ENCODE measurements at places on chromosomes 5 and 9. TPM values are rescaled to one million over a fixed set of nuclear protein-coding genes. Genes with fewer than 3 reads are reported as not detected.

GRCh38 chr5:136984772-136985446, 514.2 kb downstream of the SPOCK1 start:
- DNase-seq, result no peak

- no peak for DNase-seq
Observed at GRCh38 chr9:8329561-8330283, 530.1 kb upstream of the DMAC1 start.

DNA sequence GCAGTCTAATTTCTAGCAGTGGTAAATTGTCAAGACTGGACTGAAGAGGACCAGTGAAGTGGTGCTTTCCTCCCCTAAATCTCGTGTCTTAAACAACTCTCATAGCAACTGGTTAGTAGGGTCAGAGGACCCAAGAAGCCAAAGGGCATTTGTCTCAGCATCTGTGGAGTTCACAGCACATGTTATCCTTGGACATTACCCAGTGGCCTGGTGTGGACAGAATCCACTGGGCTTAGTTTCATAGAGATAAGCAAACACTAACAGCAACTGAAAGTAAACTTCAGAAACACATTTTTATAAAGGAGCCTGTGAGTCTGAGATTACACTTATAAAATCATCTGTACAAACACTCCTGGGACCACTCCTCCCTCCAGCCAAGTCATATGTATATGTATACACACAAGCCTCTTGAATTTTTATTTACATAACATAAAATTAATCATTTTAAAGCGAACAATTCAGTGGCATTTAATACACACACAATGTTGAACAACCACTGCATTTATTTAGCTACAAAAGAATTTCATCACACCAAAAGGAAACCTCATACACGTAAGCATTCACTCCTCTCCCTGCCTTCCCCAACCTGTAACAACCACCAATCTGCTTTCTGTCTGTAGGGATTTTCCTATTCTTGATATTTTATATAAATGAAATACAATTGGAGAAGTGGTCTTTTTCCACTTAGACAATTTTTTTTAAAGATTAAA, 457.8 kb downstream of the RASEF start:
- no peak for DNase-seq

GRCh38 chr9:28212979-28213378, 639.7 kb upstream of the C9orf72 start:
- DNase-seq, result no peak

GRCh38 chr9:72599874-72600534, 78.6 kb downstream of the TMC1 start:
- no peak for DNase-seq

C9orf50 gene
- total RNA-seq, result not detected

GRCh38 chr5:83059341-83059740, 17.9 kb downstream of the TMEM167A start:
- no peak for DNase-seq

DNA sequence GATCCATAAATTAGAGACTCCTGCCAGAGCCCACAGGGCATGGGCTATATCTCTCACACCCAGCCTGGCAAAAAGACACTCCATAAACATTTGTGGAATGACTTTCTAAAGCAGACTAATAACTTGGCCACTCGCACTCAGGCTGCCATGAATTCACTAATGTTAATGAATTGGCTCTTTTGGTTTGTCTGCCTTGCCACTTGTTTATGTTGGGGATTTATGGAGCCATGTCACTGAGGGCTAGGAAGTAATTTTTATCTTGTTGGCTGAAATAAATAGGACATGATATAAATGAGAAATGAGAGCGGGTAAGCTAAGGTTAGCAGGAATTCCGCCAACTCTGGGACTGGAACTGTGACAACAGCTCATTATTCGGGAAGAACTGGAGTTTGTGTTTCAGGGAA, 55.2 kb downstream of the DROSHA start:
- DNase-seq, result no peak

- no peak for DNase-seq
Observed at GRCh38 chr5:140734354-140734753, 34.1 kb downstream of the ZMAT2 start.

- DNase-seq, result no peak
Observed at GRCh38 chr5:134188092-134188491, 11.3 kb upstream of the SKP1 start.

DBN1 gene
- 44.3 TPM for total RNA-seq

SNX18 gene
- 35.3 TPM for total RNA-seq

DNA sequence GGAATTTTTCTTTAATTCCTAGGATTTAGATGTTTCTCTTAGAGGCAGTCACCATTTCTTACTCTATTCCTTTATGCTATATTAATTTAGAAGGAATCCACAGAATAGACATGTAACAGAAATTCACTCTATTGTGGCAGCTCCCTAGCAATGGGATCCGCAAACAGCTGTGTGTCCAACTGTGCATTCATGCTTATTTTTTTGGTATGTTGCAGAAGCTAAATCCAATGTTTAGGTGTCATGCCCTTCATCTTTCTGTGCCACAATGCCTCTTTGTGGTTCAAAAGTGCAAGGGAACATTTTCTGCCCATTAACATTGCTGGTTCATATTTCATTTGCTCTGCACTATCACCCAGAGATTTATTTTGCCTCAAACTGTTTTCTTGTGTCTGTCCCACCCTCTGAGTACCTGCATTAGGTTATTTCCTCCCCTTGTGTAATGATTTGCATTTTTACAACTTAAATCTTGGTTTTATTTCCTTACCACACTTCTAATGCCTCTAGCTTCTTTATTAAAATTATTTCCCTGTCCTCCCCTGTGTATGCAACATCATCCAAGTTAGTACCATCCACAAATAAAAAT, 816.5 kb downstream of the EFNA5 start:
- DNase-seq, result no peak

RPL37 gene
- 961 TPM for total RNA-seq

FAM221B gene
- not detected for total RNA-seq

DNA sequence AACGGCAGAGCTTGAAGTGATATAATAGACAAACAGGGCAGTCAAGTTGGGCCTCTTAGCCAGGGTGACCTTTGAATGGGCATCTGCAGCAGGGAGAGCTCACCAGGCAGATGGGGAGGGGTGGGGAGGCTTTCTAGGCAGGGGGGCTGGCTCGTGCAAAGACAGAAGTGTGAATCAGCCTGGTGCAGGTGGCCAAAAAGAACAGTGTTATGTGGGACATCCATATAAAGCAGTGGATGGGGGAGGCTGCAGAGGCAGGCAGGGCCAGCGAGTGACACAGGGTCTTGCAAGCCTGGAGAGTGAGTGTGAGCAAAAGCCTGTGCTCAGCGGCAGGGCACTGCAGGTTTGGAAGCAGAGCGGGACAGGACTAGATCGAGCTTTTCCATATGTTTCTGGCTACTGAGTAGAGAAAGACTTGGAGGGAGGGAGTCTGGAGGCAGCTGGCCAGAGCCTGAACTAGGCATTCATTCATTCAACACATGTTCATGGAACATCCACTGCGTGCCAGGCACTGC, 14.2 kb upstream of the TTLL11 start:
- no peak for DNase-seq

C9orf72 gene
- total RNA-seq, result 24.6 TPM

DNA sequence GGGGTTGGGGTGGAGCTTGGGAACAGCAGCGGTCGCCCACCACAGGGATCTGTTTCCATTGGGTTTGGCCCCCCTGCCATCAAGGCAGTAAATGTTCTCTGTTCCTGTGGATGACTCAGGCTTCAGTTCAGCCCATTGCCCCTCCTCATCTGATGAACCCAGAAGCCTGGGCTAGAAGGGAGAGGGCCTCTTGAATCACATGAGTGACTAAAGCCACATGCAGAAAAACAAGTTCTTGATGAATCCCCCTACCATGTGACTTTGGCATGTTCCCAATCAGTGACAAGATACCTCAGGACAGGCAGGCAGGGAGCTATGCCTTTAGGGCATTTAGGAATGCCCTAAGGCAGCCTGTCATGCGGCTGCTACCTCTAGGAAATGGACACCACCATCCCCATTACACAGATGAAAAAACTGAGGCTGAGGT, 2.5 kb downstream of the SH3PXD2B start:
- DNase-seq, result peak; percentile 86

SLCO6A1 gene
- total RNA-seq, result not detected

GRCh38 chr5:180807046-180807445, 4.4 kb upstream of the MGAT1 start:
- DNase-seq, result no peak

DNA sequence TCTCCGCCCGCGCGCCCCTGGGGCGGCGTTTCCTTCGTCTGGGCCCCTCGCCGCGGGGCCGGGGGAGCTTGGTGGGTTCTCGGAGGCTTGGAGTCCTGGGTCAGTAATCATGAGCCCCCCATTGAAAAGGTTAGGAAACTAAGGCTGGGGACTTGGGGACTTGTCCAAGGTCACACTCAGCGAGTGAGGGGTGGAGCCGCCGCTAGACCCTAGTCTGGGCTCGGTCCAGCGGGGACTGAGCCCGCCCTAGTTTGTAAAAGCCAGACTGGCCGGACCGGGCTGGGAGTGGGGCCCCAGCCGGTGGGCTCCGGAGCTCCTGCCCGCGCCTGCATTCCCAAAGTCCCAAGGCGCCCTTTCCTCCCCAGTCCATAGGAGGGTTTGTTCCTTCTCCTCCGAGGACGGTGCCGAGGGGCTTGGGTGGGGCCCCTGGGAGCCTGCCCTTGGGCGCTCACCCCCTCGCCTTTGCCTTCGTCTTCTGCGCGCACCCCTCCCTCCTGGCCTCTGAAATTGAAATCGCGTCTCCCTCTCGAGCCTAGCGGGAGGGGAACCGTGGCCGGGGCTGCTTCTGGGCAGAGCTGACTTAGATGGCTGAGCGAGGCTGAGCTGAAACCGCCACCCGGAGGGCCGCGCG, 995 bp downstream of the OLFM1 start:
- DNase-seq, result no peak

DNA sequence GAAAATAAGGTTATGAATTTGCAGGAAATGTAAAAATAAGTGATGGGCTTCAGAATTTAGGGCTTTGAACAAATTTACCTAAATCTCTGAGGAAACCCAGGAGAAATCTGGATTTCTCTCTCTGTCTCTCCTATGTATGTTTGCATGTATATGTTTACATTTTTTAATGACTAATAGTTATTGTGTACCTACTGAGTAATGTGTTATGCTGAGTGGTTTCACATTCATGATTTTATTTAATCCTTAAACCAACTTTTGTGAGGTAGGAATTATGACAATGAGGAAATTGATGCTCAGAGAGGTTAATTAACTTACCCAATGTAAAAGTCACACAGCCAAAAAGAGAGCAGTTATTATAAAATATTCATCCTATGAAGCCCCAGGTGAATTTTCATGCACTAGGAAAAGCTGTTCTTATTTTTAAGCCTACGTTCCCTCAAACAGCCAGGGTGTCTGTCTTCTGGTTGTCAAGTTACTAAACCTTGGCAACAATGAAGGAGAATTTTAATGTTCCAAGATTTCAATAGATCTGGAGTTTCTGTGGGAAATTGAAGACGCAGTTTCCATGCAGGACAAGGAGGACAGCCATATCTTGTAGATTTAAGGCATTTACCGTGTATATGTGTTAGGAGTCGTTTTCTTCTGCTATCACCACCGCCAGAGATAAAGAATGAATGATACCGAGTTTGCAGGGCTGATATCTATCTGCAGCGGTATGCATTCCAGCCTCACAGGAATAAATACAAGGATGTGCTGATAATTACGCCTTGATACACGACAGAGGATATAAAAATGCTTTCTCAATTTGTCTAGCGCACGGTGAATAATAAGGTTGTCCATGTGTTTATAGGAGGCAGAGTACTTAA, 484.8 kb downstream of the ZSWIM6 start:
- no peak for DNase-seq

C5orf46 gene
- not detected for total RNA-seq

- DNase-seq, result no peak
Observed at GRCh38 chr5:169064093-169064492, 236.8 kb downstream of the SLIT3 start.

GRCh38 chr9:35967042-35967441, 9.1 kb upstream of the OR2S2 start:
- DNase-seq, result no peak

GRCh38 chr5:167557359-167557758, 734.1 kb upstream of the WWC1 start:
- no peak for DNase-seq

DNA sequence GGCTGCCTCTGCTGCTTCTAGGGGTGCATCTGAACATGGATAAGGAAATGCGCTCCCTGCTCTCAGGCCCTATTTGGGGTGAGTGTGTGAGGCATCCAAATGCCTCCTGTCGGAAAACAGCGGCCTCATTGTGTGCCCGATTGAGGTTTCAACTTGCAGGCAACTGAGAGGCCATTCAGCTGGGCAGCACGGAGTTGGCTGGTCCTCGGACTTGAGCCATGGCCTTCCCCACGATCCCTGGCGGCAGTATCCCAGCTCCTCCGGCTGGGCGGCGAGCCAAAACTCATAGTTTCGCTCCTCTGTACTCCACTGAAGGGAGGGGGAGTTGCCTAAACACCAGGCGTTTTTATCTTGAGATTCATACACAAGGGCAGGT, 597.3 kb upstream of the SGCD start:
- DNase-seq, result no peak

DNA sequence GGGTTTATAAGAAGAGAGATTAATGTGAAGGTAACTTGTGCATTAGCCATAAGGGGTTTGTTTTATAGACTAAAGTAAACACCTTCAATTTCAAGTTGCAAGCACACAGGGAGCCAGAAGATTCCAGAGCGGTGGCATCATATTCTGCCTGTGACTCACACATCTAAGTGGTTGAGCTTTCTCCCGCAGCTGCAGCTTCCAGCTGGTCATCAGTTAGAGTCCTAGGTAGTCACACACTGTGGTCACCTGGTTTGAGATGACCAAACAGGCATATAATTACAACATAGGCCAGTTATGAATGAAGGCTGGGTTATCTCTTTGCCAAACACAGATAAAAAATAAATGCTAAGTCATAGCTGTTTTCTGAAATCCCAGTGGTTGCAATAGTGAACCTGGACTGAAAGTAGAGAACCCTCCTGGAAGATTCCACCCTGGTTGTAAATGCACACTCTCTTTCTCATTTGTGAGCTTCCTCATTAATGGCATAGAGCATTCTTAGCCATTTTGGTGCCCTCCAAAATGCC, 171.3 kb downstream of the GDNF start:
- DNase-seq, result no peak

DNA sequence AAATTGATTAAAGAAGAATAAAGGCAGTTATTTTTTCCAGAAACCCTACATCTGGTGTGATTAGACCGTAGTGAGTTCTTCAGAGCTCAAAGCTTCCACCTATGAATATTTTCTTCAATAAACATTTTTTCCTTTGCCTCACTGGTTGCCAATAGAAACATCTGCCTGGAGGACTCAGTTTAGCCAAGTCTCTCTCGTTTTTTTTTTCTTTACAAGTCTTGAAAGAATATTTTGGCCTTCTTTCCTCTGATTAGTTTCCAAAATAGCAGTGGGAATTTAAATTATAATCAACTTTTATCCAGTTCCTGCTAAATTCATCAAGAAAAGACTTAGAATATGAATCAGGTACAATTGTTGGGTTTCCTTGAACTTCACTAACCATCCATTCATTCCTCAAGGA, 897.5 kb downstream of the TLE1 start:
- DNase-seq, result no peak

GRCh38 chr9:684941-685340, 156.6 kb upstream of the DMRT1 start:
- DNase-seq, result no peak

DNA sequence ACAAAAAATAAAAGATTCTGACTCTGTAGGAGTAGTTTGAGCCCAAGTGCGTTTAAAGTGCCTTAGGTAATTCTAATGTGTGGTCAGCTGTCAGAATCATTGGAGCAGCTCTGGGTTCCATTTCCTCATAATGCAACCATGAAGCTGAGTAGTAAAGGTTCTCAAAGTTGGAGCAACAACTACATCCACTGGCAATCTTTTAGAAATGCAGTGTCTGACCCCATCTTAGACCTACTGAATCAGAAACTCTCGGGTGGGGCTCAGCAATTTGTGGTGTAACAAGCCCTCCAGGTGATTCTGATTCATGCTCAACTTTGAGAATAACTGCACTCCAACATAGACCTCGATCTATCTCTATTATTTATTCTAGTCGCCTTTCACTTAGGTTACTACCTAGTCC, 7.6 kb upstream of the ALDH1A1 start:
- DNase-seq, result no peak

Data from mesenteric fat pad (tissue), 1 donor.